ENCODE measurements at places on chromosomes 4 and X. TPM values are rescaled to one million over a fixed set of nuclear protein-coding genes. Genes with fewer than 3 reads are reported as not detected.

DNA sequence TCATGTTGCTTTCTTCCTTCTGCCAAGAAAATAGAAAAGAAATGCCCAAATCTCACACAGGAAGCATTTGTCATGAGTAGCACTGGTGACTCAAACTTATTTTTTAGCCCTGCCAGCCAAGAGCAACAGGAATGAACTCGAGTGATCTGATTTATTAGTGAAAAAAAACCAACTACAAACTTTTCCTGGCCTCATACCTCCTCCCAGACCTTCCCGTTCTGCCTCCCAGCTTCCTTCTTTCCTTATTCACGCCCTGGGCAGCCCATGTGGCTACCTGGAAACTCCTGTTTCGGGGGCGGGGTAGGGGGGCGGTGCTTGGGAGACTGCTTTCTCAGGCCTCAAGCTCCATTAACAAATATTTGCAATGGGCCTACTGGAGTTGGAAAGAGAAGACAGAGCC lies 178.5 kb downstream of the NHS start:
- DNase-seq: no peak

GRCh38 chr4:11783588-11783987 lies 354.9 kb upstream of the HS3ST1 start:
- DNase-seq: no peak

- no peak for DNase-seq
These were observed 611.1 kb upstream of the ATOH1 start for GRCh38 chr4:93217431-93217830.

GRCh38 chr4:169259271-169259670 lies 11.5 kb downstream of the SH3RF1 start:
- DNase-seq: no peak

Gene XKRX
- polyA plus RNA-seq: 0.31 TPM

DNA sequence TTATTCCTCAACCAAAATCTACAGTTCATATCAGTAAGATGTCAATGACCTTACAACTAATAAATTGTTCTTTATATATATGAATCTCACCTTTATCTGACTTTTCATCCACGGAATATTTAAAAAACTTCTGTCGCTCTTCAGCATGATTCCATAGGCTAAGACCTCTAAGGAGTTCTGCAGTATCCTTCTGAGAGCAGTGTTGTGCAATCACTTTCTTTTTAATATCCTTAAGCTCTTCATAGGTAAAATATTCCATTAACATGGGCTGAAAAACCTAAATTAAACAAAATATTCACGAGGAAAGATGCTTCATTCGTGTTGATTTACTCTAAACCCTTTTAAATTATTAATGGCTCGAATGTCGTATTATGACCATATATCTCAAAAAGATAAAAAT lies 16.7 kb downstream of the FBXL5 start:
- DNase-seq: no peak

DNA sequence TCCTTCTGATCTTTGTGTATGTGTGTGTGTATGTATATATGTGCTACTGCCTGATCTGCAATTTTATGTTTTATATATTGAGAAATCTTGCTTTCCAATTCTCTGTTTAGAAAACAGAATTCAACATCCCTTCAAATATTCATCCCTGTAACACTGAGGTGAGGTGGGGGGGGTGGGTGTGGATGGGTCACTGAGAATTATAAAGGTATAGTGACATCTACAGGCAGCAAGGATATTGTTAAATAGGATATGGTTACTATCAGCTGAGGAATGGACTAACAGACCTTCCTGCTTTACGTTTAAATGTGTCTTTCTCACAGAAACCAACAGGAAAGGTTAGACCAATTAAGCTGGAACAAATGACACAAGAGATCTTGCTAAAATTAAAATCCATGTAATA lies 19.0 kb upstream of the MAGEB2 start:
- DNase-seq: no peak

DNA sequence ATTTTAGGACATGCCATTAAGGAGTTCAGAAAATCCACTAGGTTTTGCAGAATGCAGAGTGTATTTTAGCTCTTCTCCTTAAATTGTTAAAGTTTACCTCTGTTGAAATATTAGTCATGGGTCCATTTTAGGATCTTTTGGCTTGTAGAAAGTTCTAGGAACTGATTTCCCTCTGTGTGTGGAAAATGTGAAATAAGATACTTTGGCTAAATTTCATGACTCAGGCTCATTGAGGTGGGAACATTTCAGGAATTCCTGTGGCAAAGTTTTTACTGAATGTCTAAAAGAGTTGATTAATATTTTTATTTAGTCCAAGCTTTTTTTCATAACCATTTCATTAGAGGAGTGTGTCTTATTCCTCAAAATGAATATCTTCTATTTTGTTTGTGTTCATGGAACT lies 7.0 kb downstream of the FHIP1A start:
- no peak for DNase-seq

Gene FBXL5
- polyA plus RNA-seq: 120 TPM

Gene ESX1
- polyA plus RNA-seq: not detected

DNA sequence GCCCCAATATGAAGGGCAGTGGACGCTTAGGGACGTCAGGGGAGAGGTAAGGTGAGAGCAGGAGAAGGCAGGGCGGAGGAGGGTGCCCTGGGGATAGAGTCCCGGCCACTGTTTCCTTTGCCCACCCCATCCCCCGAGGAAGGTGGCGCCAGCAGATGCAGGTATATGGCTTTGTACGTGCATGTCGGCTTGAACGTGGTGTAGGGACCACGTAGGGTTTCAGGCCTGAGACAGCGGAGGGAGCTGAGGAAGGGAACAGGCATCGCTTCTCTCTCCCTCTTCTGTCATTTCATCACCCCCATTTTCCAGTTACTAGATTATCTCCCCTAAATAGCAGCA lies 97.9 kb downstream of the PHKA2 start:
- DNase-seq: no peak

- DNase-seq: no peak
These were observed 594.7 kb downstream of the RAPGEF2 start for GRCh38 chr4:159697322-159698283.
